Hematopoietic multipotent progenitor cell treated with erythropoietin and hydrocortisone succinate and interleukin-3 and kit ligand, for 15 days (in vitro differentiated cells): ENCODE measurements at places on chromosomes 5 and 9.

DNA sequence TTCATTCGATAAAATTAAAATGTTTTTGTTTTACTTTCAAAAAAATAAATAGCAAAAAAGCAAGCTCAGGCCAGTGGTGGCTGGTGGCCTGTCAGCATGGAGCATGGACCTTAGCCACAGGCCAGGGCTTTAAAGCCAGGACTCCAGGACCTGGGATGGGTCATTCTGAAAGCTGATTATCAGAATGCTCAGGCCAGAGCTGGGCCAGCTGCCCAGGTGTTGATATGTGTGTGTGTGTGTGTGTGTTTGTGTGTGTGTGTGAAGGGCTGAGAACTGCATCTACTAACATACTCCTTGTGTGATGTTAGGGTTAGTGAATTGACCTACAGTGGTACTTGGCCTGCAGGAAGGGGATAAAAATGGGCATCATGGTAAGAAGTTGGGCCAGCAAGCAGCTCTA, 21.5 kb downstream of the PALM2AKAP2 start:
- no peak for DNase-seq

DNA sequence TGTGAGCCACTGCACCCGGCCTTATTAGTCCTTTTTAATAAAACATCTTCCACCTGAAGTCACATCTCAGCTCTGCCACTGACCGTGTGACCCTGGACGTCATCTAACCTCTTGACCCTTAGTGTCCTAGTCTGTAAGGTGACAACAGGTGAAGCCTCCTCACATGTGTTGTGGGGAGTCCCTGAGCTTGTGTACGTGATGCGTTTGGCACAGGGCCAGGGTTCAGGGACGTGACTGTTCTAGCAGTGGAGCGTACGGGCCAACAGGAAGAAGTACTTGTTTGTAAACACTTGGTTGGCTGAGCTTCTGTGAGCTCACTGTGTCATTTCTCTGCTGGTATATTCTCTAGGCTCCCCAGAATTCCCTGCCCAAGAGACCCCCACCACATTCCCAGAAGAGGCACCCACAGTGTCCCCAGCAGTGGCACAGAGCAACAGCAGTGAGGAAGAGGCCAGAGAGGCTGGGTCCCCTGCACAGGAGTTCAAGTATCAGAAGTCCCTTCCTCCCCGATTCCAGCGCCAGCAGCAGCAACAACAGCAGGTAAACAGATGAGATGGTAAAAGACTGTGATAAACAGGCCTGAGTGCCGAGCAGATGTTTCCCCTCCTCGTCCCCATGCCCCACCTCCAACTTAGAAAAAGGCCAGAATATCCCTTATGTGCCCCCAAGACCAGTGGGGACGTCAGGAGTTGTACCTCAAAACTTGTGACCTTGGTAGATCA, 35.3 kb upstream of the POMT1 start:
- no peak for DNase-seq

GRCh38 chr9:124576751-124577150, 69.6 kb upstream of the NR5A1 start:
- DNase-seq = no peak

DNA sequence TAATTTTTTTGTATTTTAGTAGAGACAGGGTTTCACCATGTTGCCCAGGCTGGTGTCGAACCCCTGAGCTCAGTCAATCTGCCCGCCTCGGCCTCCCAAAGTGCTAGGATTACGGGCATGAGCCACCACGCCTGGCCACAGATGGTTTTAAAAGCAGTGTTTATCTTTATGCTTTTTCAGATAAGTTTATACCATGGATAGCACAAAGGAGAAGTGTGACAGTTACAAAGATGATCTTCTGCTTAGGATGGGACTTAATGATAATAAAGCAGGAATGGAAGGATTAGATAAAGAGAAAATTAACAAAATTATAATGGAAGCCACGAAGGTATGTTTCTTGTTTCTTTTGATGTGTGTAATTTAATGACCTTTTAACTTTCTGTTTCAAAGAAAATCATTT, 35.1 kb downstream of the POLK start:
- no peak for DNase-seq

- no peak for DNase-seq
These were observed at the start of gene ITK for GRCh38 chr5:157180374-157181264. Gene ITK (plus strand): TSS chr5:157180840. CDS start chr5:157180978, 138 bp downstream.

DNA sequence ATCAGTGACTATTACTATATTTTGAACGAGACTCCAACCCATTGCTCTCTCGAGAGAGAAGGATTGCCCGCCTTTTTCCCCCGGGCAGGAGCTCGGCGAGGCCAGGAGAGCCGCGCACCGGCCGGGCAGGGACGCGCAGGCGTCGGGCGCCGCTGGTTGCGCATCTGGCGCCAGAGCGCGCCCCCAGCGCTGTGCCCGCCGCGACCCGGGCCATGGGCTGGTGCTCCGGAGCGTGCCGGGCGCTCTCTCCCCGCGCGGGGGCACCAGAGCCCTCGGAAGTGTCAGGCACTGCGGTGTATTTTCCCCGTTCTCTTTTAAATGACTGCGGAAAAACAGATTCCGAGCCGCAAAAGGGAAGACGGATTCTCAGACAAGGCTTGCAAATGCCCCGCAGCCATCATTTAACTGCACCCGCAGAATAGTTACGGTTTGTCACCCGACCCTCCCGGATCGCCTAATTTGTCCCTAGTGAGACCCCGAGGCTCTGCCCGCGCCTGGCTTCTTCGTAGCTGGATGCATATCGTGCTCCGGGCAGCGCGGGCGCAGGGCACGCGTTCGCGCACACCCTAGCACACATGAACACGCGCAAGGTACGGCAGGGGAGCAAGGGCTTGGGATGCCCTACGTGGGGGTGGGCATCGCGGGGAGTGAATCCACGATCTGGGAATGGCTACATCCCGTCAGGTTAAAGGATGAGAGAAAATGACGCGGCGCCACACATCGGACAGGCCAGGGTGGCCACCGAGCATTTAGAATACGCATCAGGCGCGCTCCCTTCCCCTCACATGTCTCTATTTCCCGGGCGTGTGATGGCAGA, 1.1 kb upstream of the NTRK2 start:
- DNase-seq = no peak

DNA sequence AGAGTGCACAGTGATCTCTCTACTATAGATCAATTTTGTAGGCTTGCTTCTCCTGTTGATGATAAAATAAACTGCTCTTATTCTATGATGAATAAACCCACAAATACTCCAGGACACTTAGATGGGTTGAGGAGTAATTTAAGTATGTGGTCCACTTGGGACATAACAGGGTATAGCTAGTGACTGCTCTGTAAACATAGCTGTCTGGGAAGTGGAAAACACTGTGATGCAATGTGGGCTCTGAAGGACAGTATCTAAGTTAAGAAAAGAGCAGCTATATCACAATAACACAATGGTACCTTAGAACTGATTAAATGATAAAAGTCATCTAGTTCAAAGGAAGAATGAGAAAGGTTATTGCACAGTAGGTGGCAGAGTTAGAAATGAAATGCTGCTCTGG, 294.3 kb upstream of the HAPLN1 start:
- DNase-seq = no peak

GRCh38 chr5:146732962-146733361, 145.6 kb downstream of the PPP2R2B start:
- DNase-seq = no peak

DNA sequence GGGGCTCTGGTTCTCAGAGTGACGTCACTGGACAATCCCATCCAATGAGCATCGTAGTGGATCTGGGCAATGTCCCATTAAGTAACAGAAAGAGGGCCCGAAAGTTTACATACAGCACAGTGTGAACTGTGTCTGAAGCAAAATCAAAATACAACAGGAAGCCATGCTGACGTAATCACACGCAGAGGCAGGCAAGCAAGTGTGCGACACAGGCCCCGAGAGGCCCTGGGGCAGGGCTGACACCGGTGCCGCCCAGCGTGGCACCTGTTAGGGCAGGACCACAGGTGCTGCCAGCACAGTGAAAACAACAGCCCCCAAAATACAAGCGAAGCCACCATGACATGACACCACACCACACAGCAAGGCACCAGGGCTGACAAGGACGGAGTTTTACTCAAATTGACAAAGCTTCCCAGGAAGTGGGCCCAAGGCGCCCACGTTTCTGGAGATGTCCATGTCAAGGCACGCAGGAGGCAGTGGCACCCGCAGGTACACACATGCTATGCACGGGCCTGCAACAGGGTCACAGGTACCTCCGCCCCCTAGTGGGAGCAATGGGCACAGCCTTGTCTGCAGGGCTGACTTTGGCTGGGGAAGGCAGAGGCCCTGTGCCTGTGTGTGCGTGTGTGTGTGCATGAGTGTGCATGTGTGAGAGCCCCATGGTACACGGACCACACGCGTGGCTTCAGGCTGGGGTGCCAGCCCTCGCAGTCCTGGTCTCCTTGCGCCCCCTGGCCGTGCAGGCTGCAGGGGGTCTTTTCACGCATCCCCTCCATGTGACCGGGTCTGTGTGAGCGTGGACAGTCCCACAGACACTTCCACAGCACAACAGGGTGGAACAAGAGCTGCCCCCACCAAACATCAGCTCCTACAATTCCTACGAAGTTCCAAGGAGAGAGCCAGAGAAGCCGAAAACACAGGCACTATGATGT, 19.6 kb downstream of the QSOX2 start:
- DNase-seq = peak; percentile 83

DNA sequence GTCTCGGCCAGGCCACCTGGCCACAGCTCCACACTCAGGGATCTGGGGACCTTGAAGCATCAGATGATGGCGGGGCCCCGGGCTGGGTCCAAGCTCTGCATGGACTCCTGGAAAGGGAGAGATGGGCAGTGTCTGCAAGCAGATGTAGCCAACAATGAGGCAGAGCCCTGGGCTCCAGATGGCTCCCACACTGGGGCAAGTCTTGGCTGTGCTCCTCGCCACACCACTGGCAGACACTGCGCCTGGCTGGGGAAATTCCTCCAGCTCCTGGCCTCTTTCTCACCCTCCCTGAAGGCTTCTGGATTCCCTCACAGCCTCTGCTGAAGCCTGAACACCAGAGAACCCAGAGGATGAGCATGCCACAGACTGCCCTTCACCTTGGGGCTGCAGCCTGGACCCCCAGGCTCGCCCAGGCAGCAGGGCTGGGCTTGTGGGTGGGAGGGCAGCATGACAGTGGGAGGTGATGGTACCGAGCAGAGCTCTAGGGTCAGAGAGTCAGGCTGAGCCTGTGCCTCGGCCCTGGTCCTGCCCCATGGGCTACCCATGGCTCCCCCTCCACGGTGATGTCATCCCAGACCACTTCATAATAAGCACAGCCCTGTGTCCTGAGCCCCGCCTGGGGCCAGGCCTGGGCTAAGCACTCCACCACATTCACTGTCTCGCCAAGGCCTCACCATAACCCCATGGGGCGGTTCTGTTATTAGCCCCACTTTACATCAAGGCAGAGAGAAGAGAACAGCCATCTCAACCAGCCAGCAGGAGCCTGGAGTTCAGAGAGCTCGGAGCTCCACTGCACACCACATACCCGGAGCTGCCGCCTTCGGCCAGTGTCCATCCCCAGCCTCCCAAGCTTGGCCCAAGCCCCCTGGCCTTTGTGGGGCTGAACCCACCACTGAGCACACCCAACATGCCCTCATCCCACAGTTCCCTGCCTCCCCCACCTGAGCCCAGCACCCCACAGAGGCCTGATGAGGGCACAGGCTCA, 62.2 kb upstream of the ADAMTS2 start:
- no peak for DNase-seq

GRCh38 chr9:27425827-27426510, 98.1 kb upstream of the IFNK start:
- DNase-seq = no peak

DNA sequence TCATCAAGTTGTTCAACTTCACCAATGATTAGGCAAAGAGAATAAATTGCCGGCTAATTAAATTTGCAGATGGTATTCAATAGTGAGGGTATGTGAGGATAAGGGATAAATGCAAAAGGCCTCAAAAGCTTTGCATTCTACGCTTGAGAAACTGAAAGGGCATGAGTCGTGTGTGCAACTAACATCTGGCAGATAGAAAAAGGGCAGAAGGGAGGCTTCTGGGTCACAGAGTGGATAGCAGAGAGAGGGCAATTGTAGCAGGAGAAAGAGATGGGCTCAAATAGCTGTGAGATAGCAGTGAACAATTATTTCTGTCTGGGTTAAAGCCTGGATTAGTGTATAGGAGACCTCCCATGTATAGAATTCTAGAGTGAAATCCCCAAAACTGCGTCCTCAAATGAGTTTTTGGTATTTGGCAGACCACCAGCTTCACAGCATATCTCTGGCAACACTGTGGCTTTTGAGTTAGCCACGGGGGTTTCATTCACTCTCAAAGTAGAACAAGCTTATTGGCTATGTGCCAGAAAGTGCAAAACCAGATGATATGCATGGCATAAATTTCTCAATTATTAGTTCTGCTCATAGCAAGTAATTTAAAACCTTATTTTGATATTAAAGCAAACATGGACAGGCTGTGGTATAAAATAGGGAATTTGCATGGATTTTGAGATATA, 586.3 kb downstream of the BRINP1 start:
- no peak for DNase-seq

GRCh38 chr5:39732166-39732565, 307.4 kb upstream of the DAB2 start:
- no peak for DNase-seq

- no peak for DNase-seq
These were observed 129.2 kb upstream of the TNPO1 start for GRCh38 chr5:72687288-72687687.

DNA sequence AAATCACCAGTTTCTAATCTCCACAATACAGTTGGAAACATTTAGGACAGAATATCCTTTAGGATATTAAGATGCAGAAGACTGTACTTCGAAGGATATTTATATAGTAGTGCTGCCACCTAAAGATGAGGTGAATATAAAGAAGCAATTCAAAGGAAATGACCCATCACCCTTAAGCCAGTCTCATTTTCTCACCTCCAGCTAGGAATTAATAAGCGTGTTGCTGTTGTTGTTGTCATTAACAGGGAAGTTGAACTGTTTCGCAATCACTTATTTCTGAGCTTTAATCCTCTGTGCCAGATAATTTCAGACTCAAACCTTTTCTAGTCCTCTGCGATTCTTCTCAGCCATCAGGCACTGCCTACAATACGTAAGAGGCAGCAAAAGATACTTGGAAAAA, 7.8 kb upstream of the PURA start:
- no peak for DNase-seq

DNA sequence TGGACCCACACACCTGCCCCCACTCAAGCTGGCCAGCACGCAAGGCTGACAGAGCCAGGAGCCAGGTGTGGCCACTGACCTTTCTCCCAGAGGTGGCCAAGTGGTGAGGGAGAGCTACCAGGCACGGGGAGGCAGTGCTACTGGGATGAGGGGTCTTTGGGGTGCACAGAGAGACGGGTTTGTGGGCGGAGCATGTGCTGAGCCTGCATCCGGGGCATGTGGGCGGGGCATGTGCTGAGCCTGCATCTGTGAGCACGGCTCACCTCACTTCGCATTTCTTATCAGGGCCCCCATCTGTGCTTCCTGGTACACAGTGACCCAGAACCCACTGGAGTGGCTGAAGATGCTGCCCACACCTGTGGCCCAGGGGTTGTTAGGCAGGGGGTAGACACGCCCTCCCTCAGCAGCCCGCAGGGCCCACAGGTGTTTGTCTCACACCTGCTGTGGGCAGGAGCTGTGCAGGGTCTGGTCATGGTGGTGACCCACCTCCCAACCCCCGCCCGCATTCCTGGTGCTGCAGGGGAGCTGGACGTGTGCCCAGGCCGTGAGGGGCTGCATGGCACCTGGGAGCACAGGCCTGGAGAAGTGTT, 21.5 kb downstream of the CCDC187 start:
- no peak for DNase-seq

- DNase-seq = no peak
These were observed 408.0 kb downstream of the EBF1 start for GRCh38 chr5:158691631-158692255.

- no peak for DNase-seq
These were observed 958 bp downstream of the MYOZ3 start for GRCh38 chr5:150661821-150662596.
